NCI-H146 (cell line): ENCODE measurements at places on chromosomes 11 and 22.

- DNase-seq: no peak
These were observed 4.1 kb downstream of the B3GAT1 start for GRCh38 chr11:134407923-134408322.

- peak; percentile 45 for DNase-seq
These were observed 69.1 kb downstream of the CTTN start for GRCh38 chr11:70467201-70468085.

DNA sequence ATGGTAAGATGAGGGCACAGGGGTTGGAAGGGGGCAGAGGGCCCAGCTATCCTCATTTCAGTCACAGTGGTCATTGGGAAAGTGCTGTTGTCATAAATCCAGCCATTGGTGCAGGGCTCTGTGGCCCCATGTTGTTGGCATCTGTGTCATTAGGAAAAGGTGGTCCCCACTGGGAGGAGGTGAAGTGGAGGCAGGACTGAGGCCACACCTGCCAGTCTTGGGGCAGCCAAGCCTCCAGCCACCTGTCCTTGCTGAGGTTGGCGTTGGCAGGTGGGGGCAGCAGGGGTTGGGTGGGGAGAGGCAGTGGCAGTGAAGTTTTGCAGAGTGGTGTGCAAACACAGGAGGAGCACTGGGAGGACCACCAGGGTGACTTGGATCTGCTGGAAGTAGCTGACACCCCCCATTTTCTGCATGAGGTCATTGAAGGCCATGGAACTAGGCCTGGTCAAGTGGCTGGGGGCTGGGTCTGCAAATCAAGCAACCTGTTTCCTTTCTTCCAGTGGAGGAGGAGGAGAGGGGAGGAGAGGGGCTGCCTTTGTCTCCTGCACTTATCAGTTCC, 25.3 kb downstream of the SLC22A6 start:
- no peak for DNase-seq

- no peak for DNase-seq
These were observed 41.1 kb downstream of the CYB5R2 start for GRCh38 chr11:7632211-7632610.

DNA sequence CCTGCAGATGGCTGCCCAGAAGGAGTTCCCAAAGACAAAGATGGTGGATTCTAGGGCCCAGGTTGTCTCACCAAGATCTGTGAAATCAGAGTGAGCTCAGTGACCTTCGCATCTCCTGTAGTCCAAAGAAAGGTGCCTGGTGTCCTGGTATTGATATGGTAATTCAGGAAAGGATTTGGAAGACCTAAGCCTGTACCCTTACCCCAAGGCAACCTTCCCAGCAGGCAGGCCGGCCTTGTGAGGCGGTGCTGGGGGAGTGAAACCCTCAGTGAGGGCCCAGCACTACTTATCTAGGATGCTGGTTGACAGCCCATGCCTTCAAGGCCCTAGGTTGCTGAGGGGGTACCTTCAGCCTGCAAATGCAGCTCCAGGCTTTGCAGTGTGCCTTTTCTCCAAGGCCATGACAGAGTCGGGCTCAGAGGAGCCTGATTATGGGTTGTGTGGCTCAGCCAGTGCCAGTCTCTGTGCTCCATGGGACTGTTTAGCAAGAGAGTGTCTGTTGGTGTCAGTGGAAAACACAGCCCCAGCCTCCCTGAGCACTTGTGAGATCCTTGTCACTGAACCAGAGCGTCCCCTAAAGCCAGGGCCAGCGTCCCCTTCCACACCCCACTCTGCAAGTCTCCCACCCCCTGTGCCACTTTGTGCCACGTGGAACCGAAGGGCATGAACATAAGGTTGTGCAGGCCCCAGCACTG, 72.8 kb upstream of the MYOD1 start:
- DNase-seq: no peak

- DNase-seq: no peak
These were observed 842.1 kb downstream of the TBC1D22A start for GRCh38 chr22:47604563-47604962.

DNA sequence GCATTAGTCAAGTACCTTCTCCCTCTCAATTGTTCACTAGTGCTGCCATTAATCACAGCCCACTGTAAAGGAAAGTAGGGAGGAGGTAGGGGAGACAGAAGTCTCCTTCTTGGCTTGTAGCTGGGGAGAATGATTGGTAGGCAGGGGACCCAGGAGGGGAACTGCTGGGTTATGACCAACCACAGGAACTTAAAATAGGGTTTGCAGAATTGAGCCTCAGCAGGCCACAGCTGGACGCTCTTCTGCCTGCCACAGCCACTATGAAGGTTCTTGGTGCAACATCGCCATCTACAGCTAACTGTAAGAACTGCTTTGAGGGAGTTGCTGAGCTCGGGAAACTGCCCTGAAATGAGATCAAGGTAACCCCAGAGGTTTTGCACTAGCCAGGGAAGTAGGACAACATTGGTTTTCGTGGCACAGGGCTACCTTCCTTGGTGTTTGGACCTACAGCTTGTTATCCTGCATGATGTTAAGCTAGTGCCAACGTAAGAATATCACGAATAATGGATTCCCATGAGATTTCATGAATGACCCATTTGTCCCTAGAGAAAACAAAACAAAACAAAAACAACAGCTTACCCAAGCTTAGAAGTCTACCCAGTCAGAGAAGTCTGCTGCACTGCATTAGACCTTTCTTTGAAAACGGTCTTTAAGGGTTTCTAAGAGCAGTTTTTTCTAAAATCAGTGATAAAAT, 787.1 kb upstream of the API5 start:
- peak; percentile 27 for DNase-seq

GRCh38 chr11:68321293-68322051, 9.1 kb downstream of the LRP5 start:
- DNase-seq: no peak

DNA sequence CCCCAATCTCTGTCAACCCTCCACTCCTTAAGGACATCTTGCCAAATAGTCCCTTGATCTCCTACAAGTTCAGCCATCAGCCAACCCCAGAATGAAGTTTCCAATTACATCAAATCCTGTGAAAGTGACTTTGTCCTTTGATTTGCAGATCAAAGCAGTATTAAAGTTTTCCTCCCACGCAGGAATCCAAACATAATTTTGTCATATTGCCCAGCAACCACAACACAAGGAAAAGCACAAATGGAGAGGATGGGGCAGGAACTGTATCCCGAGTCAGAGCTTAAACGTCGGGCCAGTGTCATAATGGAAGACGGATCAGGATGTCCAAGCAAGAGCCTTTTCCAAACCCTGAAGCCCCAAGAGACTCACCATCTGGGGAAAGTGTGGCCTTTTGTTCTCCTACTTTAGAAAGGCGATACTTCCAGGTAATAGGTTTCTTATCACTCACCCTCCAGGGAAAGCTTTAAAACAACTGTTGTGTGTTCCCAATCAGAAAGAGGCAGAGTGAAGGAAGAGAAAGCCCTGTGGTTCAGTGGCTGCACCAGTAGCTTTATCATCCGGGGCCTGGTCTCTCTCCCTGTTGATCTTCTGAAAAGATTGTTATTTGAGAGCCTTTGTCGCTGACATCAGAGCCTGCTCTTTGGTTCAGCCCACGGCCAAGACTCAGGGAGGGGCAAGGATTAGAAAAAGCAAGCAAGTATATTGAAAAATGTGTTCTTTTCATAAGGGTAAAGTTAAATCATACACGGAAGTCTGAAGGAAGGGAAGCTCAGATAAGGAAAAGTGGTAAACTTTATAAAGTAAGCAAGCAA, 41.7 kb downstream of the EXPH5 start:
- DNase-seq: no peak

DNA sequence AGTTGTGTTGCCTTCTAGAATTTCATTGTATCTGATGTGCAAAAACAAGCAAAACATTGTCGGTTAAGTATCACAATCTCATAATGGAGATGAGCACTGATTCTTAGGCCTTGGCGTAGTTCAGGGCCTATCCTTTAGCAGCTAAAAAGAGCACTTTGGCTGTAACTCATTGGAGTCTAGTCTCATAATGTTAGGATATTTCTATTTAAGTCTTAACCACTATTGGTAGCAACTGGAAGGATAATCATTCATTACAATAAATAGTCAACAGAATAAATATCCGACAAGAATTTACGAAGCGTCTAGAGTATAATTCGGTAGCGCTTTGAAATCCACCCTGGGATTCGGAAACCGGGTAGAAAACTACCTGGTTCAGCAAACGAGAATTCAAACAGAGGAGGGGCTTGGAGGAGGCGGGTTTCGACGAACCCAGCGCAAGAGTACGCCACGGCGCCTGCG, 461 bp upstream of the EED start:
- DNase-seq: peak; percentile 90

- DNase-seq: peak; percentile 38
These were observed 69.8 kb downstream of the TRIM29 start for GRCh38 chr11:120068114-120068573.

DNA sequence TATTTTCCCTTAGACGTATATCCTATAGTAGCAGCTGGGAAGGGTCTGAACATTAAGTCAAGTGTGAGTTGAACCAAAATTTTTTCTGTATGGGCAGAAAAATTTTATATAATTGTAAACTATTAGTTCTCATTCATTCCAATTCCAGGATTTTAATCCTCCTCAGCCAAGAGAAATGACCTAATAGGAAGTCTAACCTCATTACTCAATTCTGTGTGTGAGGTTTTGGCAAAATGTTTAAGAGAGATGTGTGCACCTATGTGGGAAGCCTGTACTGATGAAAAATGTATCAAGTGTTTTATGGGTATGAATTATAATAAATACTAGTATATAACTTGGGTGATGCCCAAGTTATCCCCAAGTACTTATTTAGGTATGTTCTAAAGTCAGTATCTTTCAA, 311.6 kb upstream of the PITPNB start:
- DNase-seq: no peak

- no peak for DNase-seq
These were observed 44.1 kb upstream of the SC5D start for GRCh38 chr11:121248496-121248895.

GRCh38 chr11:68296344-68297051, 15.9 kb upstream of the LRP5 start:
- no peak for DNase-seq

GRCh38 chr11:122697636-122698167, 42.2 kb downstream of the UBASH3B start:
- no peak for DNase-seq

DNA sequence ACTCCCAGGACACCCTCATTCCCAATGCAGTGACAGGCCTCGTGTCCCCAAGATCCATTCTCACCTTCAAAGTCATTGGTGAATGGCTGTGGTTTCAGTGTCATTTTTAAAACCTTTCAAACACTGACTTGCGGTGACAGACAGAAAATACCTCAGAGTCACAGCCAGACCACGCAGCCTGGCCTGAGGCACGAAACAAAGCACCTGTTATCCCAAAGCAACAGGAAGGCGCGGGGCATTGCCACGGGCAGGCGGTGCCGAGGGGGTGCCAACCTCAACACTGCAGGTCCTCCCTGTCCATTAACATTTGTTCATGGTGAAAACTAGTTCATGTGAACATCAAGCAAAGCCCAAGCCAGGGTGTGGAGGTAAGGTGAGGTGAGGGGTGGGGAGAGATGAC, 38.2 kb downstream of the RPUSD4 start:
- no peak for DNase-seq

GRCh38 chr11:10688401-10688800, 5.2 kb downstream of the IRAG1 start:
- DNase-seq: no peak

- no peak for DNase-seq
These were observed 38.6 kb upstream of the TP53AIP1 start for GRCh38 chr11:128981254-128981653.

DNA sequence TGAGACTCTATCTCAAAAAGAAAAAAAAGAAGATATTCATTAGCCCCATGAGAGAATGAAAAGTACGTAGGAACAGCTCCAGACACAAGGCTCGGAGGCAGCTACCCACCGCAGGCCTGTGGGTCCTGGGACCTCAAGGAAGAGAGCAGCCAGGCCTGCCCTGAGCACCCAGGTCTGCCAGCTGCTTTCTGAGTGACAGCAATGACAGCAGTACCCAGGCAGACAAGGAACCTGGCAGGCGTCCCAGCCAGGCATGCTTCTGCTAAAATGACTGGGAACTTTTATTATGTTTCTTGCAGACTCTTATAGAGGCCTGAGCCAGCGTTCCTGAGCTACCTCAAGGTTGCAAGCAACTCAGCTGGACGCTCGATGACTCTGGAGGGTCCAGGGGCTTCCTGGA, 31.6 kb downstream of the CPT1A start:
- DNase-seq: no peak

GRCh38 chr11:80958361-80958760, 1517.5 kb upstream of the TENM4 start:
- no peak for DNase-seq

GRCh38 chr11:19290356-19290755, 49.6 kb upstream of the E2F8 start:
- DNase-seq: no peak

- DNase-seq: peak; percentile 49
These were observed 98.4 kb upstream of the PARVA start for GRCh38 chr11:12278766-12279671.

DNA sequence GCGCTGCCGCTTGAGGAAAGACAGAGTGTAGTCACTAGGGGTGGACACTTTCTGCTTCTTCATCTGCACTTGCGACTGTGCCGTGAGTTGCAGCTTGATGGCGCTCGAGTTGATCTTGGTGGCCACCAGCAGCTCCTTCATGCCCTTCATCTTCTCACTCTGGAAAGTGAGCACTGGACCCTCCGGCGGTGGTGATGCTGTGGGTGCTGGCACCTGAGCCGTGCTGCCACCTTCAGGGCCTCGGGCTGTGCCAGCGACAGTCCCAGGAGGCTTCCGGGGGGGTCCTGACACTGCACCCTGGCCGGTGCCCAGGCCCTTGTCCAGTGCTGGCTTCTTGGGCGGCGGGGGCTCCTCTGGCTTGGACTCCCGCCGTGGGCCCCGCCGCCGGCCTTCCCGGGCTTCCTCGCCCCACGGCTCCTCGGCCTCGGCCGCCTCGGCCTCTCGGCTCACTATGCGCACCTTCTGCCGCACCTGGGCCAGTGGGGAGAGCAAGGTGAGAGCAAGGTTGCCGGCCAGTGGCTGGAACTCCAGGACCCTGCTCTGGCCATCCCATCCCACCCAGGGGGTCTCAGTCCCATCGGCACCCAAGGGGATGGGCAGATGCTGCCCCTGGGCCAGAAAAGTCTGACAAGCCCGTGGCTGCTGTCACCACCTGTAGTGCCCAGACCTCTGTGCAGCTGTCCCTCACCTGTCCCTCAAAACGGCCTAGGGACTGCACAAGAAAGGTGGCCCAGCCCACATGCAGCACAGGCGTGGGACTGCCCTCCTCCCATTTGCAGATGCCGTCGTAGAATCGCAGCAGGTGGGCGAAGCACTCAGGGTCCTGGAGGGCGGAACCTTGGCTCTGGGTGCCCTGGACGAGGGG, 1.6 kb upstream of the MAP4K2 start:
- no peak for DNase-seq

GRCh38 chr11:8566613-8567210, 27.3 kb downstream of the STK33 start:
- peak; percentile 27 for DNase-seq
